ENCODE measurements at places on chromosomes 5 and 9. TPM values are rescaled to one million over a fixed set of nuclear protein-coding genes. Genes with fewer than 3 reads are reported as not detected.
A peak's percentile ranks its signal among the peaks of the same experiment; 100 is the strongest.

DNA sequence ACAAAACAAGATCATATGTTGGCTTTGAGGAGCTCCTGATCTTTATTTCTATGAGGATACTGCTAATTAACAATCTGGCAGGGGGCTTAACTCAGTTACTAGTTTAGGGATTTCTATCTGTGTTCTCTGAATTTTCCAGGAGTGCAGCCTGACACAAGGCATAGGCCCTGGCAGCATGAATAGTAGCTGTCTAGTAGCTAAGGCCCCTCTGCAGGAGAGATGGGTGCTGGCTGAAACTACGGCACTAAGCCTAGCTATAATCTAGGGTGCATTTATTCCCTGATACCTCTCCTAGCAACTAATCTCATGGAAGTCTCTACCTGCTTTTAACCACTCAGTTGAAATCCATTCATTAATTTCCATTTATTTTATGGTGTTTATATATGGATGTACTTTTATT, 268.2 kb downstream of the TMEM232 start:
- no peak for DNase-seq

GRCh38 chr9:101409079-101409477, 10.4 kb downstream of the ZNF189 start:
- DNase-seq: no peak

DNA sequence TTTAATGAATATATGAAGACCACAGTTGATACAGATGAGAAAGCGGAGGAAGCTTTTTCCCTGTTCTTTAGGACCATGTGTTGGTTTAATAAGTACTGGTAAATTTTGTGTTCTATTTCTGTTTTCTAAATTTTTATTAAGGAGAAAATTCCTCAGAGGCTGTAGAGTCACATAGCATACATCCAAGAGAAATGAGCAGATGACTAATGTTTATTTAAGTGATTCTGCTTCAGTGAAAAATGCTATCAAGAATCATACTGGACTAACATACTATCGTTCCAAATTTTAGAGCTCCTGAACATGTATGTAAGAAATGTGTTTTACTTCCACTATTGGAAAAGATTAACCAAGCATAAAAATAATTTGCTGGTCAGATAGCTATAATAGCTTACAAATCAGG, 115.0 kb downstream of the KIAA1958 start:
- peak; percentile 11 for DNase-seq

- DNase-seq: peak; percentile 40
These were observed 53.0 kb downstream of the IL31RA start for GRCh38 chr5:55904152-55904551.

DNA sequence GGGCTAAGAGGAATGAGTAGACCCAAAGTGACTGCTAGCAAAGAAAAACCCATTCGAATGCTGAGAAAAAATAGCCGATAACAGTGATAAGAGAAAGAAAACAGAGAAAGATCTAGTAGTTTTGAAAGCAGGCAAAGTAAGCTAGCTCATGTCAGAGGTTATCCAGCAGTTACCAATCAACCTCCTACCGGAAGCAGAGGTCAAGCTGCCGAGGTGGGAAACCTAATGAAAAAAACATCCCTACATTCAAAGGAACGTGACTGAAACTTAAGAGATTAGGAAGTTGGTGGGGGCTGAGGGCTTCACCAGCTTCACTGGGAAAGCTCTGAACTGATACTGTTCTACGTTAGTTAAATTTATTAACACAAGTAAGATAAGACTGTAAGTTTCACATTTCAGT, 32.6 kb downstream of the SSBP2 start:
- no peak for DNase-seq

GRCh38 chr9:7075154-7075553, 317.4 kb downstream of the KDM4C start:
- no peak for DNase-seq

DNA sequence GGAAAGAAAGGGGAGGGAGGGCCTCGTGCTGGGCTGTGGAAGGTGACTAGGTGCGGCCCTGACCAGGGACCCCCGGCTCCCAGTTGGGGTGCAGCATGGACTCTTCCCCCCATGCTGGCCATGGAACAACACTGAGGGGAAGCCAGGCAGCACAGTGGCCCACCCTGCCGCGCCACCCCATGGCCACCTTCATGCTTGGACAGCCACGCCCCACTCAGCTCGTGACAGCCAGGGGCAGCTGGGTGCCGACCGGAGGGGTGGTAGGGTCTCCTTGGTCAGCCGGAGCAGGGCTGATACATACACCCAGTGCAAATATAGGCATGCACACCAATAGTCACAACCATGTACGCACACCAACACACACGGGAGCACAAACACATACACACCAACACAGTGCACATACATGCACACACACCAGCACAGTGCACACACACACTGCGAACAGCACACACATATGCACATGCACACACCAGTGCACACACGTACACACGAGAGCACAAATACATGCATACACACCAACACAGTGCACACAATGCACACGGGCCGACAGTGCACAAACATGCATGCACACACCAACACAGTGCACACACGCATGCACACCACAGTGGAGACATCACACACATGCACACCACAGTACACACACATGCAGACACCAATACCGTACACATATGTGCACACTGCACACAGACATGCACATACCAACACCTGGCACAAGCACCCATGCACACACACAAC, 8.3 kb downstream of the SOHLH1 start:
- no peak for DNase-seq

Gene DMRT3
- total RNA-seq: 0.09 TPM

Gene IFNA2
- total RNA-seq: 0.09 TPM

Gene MZB1
- total RNA-seq: 0.62 TPM

GRCh38 chr9:120902569-120903535, 23.7 kb downstream of the TRAF1 start:
- no peak for DNase-seq

Gene GNA14
- 2.1 TPM for total RNA-seq

- DNase-seq: no peak
These were observed 99.4 kb downstream of the OXCT1 start for GRCh38 chr5:41770799-41771198.

- DNase-seq: no peak
These were observed 58.1 kb downstream of the PIP5K1B start for GRCh38 chr9:68763104-68763503.

Gene NEUROG1
- total RNA-seq: not detected

Gene SH3TC2
- total RNA-seq: 2.3 TPM

DNA sequence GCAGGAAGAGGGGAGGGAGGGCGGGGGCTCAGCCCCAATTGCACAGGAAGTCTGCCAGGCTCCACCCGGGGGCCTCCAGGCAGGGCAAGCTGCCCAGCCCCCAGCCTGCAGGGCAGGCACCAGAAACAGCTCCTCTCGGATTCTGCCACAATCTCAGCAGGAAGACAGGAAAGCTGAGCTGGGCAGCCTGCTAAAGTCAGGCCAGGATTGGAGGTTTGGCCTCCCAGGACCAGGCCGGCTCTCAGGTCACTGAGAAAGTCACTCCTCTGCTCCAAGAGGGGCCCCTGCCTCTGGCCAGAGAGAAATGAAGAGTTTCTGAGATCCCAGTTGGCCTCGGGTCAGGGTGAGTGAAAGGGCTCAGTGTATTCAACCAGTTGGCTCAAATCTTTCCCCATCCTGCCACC, 54.6 kb upstream of the STXBP1 start:
- DNase-seq: no peak

Gene CCDC183
- total RNA-seq: 0.84 TPM

- peak; percentile 8 for DNase-seq
These were observed 381.6 kb upstream of the ADAMTS16 start for GRCh38 chr5:4758550-4758949.

DNA sequence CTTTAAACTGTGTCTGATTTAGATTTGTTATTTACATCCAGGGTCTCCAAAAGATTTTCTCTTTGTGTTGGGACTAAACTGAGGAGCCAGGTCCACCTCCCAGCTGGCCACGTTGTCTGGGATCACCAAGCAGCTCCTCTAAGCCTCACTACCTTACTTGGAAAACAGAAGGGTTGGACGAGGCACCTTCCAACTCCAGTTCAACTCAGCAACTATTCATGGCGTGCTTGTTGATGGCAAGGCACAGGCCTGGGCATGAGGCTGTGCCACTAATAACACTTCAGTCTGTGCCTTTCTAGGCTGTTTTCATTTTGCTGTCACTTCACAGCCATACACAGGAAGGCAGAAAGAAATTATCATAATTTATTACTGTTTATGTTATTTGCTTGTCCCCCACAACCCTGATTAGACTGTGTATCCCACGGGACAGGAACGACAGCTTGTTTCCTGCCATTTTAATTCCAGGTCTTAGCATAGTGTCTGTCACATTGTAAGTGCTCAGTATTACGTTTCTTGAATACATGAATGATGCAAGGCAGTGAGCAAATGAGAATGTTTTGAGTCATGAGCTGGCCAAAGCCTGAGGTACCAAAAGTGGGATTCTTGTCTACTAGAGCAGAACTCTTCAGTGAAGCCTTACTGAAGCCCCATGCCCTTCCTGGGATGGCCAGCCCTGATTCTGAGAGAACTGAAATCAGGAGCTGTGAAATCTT, 125.8 kb downstream of the GALNT10 start:
- no peak for DNase-seq

- DNase-seq: no peak
These were observed 11.5 kb downstream of the SFXN1 start for GRCh38 chr5:175489693-175490443.

- DNase-seq: no peak
These were observed 37.1 kb downstream of the FUBP3 start for GRCh38 chr9:130616451-130616850.

Gene TXNDC8
- not detected for total RNA-seq

- DNase-seq: peak; percentile 79
These were observed 177.0 kb downstream of the FGF18 start for GRCh38 chr5:171596391-171596878.

GRCh38 chr5:173733831-173734501, 117.5 kb upstream of the BOD1 start:
- DNase-seq: peak; percentile 41

Gene GRM6
- not detected for total RNA-seq

GRCh38 chr9:114318416-114318815, 4.5 kb upstream of the ORM1 start:
- no peak for DNase-seq

DNA sequence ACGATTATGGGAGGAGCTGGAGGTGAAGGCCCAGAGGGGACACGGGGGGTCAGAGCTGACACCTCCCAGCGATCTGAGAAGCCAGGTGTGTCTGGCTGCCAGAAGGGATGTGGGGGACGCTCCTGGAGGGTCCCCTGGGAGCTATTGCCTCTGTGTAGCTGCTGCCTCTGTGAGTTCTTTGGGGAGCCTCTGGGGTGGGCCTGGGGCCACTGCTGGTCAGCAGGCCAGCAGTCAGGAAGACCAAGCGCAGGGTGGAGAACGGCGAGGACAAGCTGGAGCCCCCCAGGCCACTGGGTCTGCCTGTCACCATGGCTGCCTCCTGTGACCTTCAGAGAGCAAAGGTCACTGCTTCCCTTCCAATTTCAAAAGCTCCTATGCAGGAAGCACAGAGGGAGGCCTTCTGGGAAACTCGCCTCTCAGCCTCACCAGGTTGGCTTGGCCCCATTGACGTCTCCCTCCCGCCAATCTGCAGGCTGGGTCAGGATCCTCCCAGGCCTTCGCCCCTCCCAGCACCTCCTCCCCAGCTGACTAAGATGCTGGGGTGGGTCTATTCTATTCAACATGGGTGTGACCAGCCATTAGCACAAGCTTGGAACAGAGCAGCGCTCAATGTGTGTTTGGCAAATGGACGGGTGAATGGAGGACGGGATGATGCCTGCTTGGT, 126.4 kb downstream of the GAPVD1 start:
- DNase-seq: no peak

DNA sequence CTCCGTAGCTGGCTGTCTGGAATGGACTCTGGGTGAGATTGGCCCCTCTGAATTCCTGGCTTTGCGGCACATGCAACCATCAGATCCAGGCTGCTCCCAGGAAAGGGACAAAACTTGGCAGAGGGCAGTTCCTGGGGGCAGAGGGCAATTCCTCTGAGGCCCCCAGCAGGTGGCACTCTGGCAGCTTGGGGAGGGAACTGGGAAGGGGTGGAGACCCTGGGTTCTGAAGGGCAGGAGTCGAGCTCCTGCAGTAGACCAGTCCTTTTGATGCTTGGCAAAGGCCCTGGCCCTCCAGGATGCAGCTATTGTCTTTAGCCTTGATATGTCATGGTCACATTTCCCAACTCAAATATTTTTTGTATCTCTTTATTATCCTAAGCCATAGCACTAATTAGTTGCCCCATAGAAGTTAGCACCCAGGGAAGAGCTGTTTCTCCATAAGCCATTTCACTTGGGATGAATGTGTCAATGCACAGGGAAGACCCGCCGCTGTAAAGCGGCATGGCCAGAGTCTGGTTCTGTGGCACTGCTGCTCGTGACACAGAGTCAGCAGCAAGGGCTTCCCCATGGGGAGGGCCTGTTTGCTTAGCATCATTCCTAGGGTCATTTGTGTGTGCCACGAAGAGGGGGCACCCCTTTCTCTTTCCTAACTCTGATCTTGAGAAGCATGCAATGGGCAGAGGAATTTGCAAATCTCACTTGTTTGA, 51.2 kb upstream of the CDK20 start:
- DNase-seq: no peak

DNA sequence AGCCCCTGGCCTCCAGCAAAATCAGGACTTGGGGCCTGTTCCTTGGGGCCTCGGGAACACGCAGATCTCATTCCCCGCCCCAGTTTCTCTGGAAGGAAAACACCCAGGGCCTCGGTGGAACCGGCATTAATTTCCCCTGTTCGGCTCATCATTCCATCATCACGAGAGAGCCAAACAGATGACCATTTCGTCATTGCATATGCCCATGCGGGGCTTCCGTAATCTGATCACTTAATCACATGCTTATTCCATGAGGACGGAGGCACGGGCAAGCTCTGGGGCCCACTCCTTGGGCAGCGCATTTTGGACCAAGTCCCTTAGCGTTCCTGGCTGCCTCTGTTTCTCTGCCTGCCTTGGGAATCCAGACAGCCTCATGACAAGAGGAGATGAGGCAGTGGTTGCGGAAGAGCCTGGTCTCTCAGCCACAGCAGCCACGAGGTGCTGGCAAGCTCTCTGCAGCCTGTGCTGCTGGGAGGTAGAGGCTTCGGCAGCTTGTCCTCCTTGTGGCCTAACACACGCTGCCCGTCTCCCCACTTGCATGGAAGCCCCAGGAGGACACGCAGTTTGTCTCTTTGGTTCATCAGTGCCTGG, 65.0 kb upstream of the IER5L start:
- peak; percentile 77 for DNase-seq

GRCh38 chr9:95215336-95215898, 102.1 kb downstream of the FANCC start:
- peak; percentile 20 for DNase-seq

Gene ECSCR
- 36.0 TPM for total RNA-seq

GRCh38 chr9:84829997-84830696, 160.6 kb downstream of the NTRK2 start:
- DNase-seq: no peak

All from muscle of leg (tissue), 16 donors.